ENCODE measurements at places on chromosomes 7 and 10.

DNA sequence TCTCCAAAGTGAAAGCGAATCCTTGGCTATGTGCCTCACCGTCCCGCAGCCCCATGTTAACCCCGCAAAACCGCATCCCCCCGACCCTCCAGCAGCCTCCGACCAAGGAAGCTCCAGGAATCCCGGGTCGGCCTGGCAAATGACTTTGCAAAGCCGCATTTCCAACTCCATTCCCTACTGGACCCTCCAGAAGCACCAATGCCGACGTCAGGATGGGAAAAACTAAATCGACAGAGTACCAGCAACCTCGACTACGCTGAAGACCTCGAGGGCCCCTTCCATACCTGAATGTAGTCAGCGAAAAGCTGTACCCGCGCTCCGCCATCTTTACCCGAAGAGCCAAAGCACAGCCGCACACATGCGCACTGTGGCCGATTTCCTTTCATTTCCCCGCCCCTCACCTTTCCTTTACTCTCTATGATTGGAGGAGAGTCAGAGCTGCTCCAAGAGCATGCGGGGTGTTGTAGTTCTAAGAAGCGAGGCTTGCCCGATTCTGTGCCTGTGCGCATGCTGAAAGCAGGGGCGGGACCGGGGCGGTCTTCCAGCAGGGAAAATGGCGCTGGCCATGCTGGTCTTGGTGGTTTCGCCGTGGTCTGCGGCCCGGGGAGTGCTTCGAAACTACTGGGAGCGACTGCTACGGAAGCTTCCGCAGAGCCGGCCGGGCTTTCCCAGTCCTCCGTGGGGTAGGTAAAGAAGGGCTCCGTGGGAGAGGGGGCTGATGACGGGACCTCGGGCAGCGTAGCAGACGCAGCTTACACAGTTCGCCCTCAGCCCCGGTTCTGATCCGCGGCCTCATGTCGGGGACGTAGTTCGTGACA is at the start of the genes MRPL32 and PSMA2:
MRPL32 (plus strand) TSS at position 543 of the 818 bp plus-strand sequence; CDS start at position 554, 11 bp downstream.
PSMA2 (minus strand) TSS at position 341 of the 818 bp plus-strand sequence; CDS start at position 325, 16 bp downstream.
- peak; percentile 98 for DNase-seq

GRCh38 chr10:89055159-89055558 is 64.6 kb downstream of the FAS start:
- no peak for DNase-seq

DNA sequence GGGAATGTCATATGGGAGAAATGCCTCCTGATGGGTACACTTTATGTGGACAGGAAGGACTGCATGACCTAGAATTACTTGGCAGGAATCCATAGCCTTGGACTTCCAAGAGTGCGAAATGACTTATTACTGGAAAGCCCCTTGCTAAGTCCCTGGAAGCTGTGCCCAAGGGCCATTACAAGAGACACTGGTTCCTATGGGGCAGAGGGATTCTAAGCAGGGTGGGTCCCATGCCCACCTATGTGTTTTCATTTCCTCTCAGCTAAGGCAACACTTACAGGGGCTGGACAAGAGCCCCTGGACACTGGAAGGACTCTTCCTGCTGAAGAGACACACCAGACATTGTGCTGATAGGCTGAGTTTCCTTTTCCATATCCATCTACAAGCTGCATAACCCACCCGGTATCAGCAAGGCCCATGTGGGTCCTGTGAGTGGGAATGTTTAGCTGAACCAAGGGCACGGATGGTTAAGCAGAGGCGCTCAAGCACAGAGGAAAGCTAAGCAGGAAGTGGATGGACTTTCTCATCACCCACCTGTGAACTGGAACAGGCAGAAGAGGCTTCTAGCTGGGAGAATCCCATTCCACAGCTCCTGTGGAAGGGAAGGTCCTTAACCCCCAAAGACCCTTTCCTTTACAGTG is 56.2 kb downstream of the XPNPEP1 start:
- DNase-seq, result no peak

- DNase-seq, result no peak
Observed at GRCh38 chr7:40612298-40612697, 477.5 kb downstream of the SUGCT start.

- DNase-seq, result peak; percentile 40
Observed at GRCh38 chr10:132685101-132685891, 100.7 kb downstream of the NKX6-2 start.

DNA sequence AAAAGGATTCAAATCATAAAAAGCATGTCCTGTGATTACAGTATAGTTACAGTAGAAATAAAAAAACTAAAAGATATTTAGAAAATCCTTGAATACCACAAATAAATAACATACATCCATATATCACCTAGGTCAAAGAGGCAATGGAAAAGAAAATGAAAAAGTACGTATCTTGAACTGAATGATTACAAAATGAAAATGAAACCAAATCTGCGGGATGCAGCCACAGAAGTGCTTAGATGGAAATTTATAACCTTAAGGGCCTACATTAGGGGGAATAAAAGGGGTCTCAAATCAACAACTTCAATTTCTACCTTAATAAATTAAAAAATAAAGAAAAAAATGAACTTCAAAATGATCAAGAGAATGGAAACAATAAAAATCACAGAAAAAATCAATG is 879.0 kb upstream of the CELF2 start:
- no peak for DNase-seq

GRCh38 chr10:98309366-98310355 is 41.7 kb upstream of the LOXL4 start:
- DNase-seq, result peak; percentile 94

DNA sequence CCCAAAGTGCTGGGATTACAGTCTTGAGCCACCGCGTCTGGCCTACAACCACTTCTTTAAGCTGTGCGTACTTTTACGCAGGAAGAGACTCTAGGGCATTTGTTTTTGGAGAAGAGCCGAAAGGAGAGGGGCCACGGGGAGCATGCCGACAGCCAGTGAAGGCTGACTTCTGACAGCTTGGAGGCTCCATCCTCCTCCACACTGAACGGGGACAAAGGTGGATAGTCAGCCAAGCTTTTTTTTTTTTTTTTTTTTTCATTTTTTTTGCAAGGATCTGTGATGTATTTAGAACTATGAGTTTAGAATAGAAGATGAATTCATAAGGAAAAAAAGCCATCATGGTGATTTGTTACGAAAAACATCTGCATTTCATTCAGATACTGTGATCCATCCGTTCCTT is 221.7 kb downstream of the ARHGAP21 start:
- no peak for DNase-seq

DNA sequence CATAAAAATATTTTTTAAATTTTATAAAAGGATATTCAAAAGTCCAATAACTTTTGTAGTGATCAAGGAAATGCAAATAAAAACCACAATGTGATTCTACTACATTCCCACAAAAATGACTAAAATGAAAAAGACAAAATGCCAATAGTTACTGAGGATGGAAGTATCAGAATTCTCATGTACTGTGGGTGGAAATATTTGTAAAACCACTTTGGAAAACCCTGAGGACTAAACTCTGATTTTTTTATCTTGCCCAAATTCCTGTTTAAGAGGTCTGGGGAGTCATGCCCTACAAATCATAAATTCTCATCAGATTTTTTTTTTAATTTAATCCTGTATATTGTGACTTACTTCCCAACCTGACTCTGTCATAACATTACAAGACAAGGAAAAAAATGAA is 9.8 kb upstream of the SEMA3D start:
- no peak for DNase-seq

DNA sequence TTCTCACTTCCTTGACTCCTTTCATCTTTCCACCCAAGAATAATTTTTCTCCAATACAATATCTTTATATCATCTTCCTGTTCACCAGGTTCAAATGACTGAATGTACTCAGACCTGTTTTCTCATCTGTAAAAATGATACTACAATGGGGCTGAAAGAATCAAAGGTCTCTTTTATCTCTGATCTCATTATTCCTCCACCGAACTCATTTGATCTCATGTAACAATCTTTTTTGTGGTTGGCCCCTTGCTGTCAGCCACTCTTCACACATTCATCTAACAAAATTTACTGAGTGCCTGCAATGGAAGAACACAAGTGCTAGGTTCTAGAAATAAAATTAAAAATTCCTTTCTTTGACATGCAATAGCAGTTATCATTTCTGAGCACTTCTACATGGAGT is 65.0 kb downstream of the GRM8 start:
- DNase-seq, result no peak

GRCh38 chr7:93592588-93593266 is 18.2 kb upstream of the CALCR start:
- DNase-seq, result no peak

- no peak for DNase-seq
Observed at GRCh38 chr7:151902311-151902710, 25.4 kb upstream of the PRKAG2 start.

DNA sequence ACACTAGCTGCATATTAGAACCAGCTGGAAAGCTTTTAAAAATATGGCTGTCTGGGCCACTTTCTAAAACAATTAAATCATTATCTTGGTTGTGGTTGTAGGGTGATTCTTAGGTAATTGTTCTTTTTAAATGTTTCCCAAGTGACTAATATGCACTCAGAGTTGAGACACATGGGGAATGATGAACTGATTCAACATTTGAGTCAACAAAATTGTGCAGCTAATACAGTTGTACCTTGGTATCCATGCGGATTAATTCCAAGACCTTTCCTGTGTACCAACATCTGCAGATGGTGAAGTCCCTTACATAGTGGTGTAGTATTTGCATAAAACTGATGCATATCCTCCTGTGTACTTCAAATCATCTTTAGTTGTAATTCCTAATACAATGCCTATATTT is 242.2 kb downstream of the ATRNL1 start:
- DNase-seq, result no peak

DNA sequence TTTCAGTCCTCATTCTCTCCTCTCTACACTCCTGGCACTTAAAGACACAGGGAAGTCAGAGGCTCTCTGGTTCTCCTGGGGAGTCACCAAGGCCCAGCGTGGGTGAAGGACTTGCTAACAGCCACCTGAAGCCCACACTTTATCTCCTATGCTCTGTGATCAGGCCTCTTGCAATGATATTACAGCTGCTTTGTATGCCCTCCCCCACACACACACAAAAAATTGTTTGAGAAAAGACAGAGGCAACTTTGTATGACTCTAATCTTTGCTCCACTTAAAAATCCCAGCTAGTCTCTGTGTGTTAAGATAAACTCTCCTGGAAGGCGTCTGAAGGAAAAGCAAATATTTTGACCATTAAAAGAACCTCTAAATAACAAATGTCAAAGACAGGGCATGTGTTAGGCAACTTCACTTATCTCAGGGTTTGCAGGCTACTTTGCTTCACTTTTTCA is 507.2 kb downstream of the TNS3 start:
- DNase-seq, result no peak

DNA sequence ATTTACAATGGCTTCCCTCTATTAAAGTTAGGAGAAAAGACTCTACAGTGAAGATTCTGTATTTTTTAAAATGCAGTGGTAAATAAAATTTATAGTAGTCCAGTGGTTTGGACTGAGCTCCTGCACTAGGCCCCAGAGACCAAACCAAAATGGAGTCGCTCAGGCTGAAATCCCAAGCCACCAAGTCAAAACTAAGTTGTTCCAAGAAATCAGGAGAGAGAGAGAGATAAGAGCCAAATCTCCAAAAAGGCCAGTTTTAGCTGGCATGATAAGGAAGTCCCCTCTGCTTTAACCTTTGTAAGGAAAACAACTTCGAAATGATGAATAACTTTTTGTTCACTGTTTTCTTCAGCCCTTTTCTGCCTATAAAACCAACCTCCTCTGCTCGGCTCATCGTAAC is 265.9 kb upstream of the KLF14 start:
- no peak for DNase-seq

DNA sequence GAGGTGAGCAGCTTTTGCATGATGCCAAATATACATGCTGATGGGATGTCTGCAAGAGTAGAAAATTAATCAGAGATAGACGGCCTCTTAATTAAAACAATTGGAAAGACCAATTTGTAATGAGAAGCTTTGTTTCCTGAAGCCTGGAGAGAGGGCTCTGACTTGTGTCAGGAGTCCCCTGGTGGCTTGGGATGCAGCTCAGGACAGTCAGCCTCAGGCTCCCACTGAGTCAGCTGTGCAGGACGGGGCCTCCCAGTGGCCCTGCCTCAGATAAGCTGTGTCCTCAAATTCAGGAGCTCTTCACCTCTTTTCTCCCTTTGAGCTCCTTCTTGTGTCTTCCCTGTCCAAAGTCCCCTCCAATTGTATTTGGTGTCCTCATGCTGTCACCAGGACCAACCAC is 438.9 kb upstream of the PODXL start:
- DNase-seq, result peak; percentile 5

- peak; percentile 47 for DNase-seq
Observed at GRCh38 chr10:91296471-91296870, 76.0 kb downstream of the PCGF5 start.

- DNase-seq, result no peak
Observed at GRCh38 chr7:156675721-156676120, 35.1 kb downstream of the RNF32 start.

GRCh38 chr7:130274296-130274695 is 7.6 kb downstream of the CPA2 start:
- DNase-seq, result no peak

DNA sequence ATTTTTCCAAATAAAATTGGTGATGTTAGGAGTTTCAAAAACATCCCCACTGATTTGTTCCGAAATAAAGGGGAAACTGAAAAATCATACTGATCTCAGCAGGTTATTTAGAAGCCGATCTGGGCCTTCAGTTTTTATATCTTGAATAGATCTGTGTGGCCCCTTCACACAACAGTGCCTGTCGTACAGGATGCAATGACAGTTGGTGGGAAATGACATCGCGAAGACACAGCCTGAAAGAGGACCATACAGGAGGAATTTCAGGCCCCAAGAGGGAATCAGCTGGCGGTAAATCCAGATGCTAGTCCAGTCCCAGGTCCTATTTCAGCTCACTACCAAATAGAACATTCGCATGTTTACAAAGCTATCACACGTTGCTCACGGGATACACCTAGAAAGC is 3.0 kb downstream of the H2BK1 start:
- no peak for DNase-seq

- no peak for DNase-seq
Observed at GRCh38 chr10:110076559-110077318, 69.0 kb downstream of the ADD3 start.

GRCh38 chr10:89167915-89168314 is 39.2 kb downstream of the CH25H start:
- no peak for DNase-seq

DNA sequence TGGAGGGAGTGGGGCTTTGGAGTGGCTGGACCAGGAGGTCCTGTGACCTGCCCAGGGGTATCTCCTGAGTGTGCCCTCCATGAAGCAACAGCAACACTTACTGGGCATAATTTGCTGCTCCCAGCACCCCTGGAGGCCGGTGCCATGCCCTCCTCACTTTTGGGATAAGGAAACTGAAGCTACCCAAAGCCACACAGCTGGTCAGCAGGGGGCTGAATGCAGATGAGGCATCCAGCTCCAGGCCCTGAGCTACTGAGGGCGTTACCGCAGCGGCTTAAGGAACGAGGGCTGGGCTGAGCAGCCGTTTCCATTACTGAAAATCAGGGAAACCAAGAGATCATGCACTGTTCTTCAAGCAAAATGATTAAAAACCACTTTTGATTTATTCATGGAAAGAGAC is 408.9 kb downstream of the GLRX3 start:
- peak; percentile 32 for DNase-seq

- peak; percentile 17 for DNase-seq
Observed at GRCh38 chr10:57692255-57692980, 575.3 kb downstream of the IPMK start.

- DNase-seq, result no peak
Observed at GRCh38 chr7:96887426-96887825, 117.9 kb upstream of the DLX6 start.

Measured in ELF-1 (cell line).